Karpas-422 (cell line): ENCODE measurements at places on chromosomes 4 and X. TPM values are rescaled to one million over a fixed set of nuclear protein-coding genes. Genes with fewer than 3 reads are reported as not detected.

Gene ARMCX2
- total RNA-seq: not detected in 2 replicates

Gene TMPRSS11A
- not detected in 2 replicates for total RNA-seq

DNA sequence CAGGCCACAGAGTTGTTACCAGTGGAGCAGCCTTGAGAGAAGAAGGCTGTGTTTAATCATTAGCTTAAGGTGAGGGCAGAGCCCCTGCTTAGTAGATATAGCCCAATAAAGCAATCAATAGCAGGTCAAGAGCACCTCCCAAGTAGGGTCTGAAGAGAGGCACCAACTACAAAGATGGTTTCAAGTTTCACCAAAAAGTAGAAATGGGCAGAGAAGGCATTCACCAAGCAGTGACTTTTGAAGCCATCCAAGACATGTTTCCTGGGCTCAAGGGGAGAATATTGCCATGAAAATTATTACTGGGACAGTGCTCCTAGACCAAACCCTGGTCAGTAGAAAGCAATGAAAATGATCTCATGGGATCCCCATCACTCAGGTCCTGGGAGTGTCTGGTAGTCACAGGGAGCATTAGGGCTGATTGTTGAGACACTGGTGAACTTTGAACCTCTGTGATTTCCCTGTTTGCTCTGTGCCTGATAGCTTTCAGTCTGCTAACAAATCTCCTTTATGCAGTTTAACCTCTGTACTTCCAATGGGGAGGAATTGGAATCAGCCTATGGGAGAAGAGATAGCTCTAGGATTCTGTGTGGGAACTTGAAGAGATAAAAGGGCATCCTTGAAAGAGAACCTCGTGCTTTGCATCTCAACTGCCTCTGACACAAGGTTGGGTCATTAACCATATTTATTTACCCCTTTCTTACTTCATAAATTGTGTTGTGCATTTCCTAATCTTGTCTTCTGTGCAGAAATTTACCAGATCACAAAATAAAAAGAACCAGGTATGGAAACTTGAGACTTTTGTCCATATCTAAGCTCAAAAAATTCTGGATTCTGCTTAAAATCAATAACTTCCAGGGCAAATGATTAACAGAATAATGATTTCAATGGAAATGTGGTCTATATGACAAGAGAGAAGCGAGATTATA, 9.3 kb upstream of the OTC start:
- H3K4me3 ChIP-seq: no peak overlapping the region
- H3K27ac ChIP-seq: no peak overlapping the region
- H3K36me3 ChIP-seq: no peaks in the 10 kb centered on the region
- no peaks in the 10 kb centered on the region for H3K27me3 ChIP-seq

Gene CFAP47
- 0.22 TPM in 1 of 2 replicates, not detected in the other for total RNA-seq

Gene AVPR2
- not detected in 2 replicates for total RNA-seq
